MCF 10A (cell line): ENCODE measurements at places on chromosomes 3 and 15.

DNA sequence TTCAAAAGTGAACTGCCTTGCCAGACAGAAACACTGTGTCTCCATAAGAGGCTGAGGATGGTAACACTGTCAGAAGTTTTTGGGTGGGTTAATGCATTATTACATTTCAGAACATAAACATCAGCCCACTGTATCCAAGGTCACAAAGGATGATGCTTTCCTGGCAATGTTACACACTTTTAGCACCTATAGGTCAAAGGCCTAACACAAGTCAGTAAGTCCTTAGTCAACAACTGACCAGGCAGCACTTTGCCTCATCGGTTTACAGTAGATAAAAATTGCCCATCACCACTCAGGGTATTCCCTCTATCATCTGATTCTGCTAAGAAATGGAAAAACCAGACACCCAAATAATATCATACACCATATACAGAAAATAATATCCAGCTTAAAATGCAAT lies 98.4 kb downstream of the CTNNB1 start:
- no peak for DNase-seq

DNA sequence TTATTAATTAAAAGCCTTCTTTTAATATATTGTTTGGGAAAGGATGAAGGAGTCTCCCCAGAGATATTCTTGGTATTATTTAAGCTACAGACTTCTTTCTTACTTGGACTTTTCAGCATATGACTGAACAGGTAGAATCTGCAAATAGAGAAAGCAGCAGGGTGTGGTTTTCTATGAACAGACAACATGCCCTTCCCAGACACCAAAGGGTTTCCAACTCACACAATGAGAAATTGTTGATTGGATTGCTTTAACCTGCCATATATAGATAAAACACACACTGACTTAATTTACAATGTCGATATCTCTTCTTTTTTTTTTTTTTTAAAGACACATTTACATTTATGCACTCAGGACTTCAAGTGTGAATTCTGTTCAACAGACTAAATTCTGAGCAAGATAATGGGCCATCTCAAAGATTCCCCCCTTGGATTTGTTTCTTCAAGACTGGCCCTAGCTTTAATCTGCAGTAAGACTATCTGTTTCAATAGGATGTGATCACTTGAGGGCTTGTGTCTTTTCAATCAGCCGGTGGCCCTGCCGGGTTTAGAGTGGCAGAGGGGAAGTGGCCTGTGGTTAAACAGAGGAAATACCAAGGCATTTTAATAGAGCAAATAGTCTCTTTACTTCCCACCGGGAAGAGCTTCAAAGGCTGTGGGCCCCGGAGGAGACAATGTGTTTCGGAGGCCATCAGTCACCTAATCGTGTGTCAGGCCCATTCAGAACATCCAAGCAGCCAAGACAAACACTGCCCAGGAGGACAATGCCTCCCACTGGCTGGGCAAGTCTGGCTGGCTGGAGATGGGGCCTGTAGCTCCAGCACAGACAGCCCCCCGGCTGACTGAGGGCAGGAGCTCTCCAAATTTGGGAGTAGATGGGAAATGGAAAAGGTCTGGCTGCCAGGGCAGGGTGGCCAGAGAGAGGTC lies 6.1 kb downstream of the IL17RD start:
- no peak for DNase-seq

GRCh38 chr3:71035886-71036285 lies 547.6 kb downstream of the FOXP1 start:
- DNase-seq: no peak

- DNase-seq: no peak
Observed at GRCh38 chr3:76267851-76268380, 482.6 kb upstream of the ZNF717 start.

DNA sequence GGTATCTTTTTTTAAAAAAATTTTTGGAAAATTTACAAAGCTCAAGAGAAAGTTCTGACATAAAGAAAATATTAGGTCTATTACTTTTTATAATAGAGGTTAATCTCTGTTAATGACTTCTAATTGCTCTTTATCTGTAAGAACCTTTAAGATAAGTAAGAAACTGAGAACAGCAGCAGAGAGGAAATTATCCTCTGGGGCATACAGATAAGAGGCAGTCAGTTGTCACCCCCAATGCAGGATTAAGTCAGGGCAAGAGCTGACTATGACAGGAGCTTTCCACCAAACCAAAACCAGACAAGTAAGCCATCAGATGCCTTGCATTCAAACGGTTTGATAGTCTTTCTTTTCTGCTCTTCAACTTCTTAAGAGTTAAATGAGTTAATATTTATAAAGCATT lies 149.0 kb downstream of the GSK3B start:
- no peak for DNase-seq

DNA sequence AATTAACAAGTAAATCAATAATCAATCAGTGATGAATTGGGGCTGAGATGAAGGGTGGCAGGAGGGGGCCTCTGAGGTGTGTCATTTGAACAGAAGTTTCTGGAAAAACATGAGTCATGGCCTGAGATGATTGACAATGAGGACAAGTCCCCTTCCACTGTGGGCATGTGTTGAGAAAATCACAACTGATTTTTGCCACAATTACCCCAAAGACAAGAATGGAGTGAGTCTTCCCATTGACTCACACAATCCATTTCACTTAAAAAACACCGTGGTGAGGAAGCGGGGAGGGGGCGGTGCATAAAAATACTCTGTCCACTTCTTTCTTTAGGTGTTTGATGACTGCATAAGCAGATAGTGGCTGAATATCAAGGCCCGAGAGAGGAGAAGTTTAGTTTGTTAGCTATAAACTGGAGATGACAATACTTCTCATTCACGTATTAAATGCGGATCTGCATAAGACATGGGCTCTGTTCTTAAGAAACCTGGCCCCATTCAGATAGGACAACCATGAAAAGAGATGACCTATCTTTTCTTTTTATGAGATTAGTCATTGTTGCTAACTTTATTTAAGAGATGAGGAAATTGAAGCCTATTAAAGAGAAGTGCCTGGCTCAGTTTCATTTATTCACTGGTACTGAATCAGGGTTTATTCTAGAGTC lies 34.7 kb downstream of the SHC4 start:
- DNase-seq: no peak

- no peak for DNase-seq
Observed at GRCh38 chr15:74245342-74245931, 9.3 kb downstream of the CCDC33 start.

- no peak for DNase-seq
Observed at GRCh38 chr3:40088527-40089170, 220.9 kb upstream of the EIF1B start.

GRCh38 chr3:12175844-12176453 lies 17.2 kb upstream of the TIMP4 start:
- peak; percentile 72 for DNase-seq

DNA sequence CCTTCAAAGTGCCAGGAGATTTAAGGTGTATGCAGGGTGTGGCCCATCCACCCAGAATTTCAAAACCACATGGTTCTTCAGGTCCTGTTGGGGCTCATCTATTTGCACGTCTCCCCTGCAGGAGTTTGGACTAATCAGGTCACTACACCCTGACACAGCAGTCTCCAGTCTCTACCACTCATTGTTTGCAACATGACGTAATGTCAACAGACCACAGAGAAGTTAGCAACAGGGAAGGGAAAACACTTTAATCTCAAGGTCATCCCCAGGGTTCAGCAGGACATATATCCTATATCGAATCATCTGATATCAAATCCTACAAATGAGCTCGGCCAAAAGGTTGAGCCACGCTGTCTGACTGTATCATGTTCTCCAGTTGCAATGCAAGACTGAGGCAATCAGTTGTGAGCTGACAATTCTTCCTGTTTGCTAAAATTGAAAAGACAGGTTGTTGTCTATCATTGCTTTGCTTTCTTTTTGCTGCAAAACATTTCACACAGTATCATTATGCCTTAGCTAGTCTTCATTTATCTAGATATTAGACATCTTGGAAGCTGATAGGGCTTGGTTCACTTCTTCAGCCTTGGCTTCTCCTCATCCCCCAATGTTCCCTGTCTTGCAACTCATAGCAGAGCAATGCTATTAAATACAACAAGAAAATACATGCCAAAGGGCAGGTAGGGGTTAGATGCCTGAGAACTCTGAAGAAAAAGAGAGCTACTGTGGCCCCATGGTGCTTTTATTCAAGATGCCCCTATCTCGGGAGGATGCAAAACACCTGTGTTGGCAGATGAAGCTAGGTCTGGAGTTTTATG lies 13.4 kb upstream of the LEKR1 start:
- peak; percentile 77 for DNase-seq

DNA sequence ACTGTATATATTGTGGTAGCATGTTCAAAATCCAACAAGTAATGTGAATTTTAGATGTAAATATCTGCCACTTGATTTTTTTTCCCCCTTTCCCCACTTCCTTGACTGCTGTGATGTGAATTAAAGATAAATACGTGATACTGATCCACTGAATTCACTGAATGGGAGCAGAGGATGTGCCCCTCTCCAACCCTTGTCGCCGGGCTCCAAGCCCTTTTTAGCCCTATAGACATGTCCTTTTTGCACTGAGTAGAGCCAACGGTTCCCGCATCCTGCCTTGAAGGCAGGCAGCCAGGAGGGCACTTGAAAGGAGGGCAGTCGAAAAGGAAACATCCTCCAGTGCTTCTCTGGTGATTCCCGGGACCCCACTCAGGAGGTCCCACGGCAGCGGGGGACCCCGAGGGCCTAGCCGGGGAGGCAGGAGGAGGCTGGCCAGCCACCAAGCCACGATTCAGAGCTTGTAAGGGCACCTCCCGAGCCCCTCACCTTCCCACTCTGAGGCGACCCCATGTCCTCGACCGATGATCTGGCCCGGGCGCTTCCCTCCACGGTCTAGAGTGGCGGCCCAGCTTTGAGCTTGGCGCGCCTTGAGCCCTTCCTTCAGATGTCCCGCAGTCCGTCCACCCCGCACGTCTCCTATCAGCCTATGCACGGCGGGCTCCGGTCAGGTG lies 901 bp upstream of the MANF start:
- no peak for DNase-seq

DNA sequence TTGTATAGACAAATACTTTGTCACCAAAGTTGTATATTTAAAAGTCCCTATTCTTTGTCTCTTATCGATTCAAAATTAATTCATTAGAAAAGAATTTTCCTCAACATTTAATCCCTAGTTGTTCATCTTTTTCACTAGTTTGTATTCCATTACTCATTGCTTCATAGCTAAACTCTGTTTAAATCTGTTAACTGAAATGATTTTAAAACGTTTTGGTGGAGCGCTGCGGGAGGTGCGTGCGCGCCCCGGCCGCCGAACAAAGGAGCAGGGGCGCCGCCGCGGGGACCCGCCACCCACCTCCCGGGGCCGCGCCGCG lies 56.4 kb upstream of the GOLGA8A start:
- no peak for DNase-seq

DNA sequence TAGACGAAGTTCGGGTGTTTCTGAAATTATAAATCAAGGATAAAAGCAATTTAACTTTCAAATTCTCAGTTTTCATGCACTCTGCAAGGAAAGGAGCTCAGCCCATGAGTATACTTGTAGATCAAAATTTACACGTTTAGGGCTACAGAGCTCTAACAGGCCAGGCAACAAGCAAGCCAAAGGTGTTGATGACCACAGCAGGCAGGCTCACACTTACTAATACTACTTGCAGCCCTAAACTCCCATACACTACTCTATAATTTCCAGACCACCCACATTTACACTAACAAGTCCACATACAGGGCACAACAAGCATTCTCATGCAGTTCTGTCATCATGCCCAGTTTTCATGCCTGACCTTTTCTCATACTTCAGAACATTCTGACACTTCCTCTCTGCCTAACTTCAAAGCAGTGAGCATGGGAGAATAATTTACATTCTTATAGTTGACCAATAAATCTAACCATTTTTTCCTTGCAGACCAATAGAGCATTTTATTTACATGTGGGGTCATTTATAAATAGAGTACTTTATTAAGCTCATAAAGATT lies 124.7 kb upstream of the FRMD4B start:
- DNase-seq: peak; percentile 26

GRCh38 chr15:70742928-70743327 lies 20.4 kb downstream of the UACA start:
- no peak for DNase-seq

DNA sequence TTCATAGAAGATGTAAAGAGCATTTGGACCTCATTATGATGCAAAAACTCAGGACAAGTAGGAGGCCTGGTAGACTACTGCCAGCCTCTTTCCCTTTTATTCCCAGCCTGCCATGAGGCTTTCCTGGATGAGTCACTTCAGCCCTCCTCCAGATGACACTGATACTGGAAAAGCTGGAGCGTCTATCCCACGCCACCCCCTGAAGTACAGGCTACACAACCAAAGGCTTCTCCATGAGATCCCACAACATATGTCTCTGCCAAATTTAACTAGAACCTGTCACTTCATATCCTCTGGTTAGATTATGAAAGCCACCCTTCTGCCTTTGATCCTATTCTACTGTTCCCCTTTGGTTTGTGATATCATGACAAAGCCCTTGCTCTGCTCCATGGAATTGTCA lies 56.1 kb upstream of the CPNE4 start:
- DNase-seq: peak; percentile 59

DNA sequence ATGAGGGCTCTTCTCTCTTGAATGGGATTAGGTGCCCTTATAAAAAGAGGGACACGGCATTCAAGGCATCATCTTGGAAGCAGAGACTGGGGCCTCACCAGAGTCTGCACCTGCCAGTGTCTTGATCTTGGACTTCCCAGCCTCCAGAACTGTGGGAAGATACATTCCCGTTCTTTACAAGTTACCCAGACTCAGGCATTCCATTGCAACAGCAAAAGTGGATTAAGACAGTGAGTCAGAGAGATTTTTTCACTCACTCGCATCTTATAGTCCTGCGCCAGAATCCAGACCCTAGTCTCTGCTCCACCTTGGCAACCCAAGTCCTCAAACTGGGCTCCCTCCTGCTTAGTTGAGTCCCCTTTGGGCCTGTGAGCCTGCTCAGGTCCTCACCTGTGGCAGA lies 2.7 kb downstream of the LCTL start:
- DNase-seq: no peak

- DNase-seq: no peak
Observed at GRCh38 chr3:127960421-127960965, 45.5 kb downstream of the KBTBD12 start.

DNA sequence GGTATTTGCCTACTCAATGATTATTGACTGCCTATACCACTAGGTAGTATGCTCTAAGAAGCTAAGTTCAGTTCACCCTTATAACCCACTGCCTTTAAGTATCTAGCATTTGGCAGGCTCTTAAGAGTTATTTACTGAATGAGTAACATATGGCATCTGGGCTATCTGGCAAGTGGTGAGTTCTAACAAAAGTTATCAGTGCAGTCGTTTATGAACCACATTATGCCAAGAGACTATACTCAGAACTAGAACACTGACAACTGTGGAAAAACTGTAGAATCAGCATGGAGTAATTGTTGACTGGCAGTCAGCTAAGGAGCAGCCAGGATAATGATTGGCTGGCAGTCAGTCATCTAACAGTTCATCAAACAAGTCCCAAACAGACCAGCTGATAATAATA lies 25.8 kb downstream of the RAF1 start:
- no peak for DNase-seq
